ENCODE measurements at places on chromosomes 4 and X.

DNA sequence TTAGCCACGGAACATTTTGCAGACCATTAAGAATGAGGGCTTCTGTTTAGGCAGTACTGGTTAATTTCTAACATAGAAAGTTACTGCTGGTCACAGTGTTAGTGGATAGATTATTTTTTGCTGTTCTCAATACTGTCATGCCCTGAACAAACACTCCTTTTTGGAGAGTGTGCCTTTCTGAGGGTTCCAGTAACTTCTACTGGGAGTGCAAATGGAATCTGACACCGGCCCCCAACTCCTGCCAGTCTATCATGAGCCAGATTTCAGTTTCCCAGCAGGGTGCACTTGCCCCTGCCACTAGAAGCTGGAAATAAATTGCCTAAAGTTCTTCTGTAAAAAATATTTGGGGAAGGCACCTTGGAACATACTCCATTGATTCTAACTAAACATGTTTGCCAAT lies 224.4 kb upstream of the GPC4 start:
- DNase-seq, result no peak

- DNase-seq, result no peak
These were observed 13.9 kb downstream of the ALB start for GRCh38 chr4:73417973-73418372.

DNA sequence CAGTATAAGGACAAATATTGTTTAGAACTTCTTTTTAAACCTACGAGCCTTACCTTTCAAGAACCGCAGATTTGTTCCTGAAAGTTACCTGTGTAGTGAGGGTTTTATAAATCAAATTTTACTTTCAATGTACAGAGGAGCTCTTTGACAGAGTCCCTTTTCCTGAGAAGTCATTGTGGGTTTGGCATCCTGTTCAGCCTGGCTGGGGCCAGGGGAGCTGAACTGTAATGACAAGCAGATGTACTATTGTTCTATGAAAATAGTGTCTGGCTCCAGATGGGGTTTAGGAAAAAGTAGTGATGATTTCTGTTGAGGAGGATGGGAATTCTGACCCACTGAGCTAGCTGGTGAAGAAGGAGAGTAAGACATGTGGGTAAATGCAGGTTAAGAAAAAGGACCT lies 196.2 kb upstream of the PGRMC2 start:
- DNase-seq, result no peak

DNA sequence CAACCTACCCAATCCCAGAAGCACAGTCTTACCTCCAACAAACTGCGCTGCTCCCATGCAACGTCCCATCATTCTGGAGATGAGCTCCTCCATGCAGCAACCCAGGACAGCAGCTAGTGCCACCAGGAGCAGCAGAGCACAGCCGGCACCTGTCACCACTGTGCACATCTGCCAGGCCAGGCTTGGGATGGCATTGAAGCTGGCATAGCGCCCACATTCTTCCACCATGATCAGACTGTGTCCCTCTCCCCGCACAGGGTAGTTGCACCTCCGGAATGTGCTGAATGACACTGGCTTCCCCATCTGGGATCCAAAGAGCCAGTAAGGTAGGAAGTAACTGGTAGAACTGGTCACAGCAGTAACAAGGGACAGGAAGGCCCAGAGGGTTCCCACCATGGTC lies 8.8 kb downstream of the LHFPL1 start:
- DNase-seq, result no peak

- no peak for DNase-seq
These were observed 138.8 kb downstream of the GABRG1 start for GRCh38 chr4:45985038-45985437.

GRCh38 chr4:2914256-2915126 lies 48.7 kb downstream of the NOP14 start:
- DNase-seq, result no peak

DNA sequence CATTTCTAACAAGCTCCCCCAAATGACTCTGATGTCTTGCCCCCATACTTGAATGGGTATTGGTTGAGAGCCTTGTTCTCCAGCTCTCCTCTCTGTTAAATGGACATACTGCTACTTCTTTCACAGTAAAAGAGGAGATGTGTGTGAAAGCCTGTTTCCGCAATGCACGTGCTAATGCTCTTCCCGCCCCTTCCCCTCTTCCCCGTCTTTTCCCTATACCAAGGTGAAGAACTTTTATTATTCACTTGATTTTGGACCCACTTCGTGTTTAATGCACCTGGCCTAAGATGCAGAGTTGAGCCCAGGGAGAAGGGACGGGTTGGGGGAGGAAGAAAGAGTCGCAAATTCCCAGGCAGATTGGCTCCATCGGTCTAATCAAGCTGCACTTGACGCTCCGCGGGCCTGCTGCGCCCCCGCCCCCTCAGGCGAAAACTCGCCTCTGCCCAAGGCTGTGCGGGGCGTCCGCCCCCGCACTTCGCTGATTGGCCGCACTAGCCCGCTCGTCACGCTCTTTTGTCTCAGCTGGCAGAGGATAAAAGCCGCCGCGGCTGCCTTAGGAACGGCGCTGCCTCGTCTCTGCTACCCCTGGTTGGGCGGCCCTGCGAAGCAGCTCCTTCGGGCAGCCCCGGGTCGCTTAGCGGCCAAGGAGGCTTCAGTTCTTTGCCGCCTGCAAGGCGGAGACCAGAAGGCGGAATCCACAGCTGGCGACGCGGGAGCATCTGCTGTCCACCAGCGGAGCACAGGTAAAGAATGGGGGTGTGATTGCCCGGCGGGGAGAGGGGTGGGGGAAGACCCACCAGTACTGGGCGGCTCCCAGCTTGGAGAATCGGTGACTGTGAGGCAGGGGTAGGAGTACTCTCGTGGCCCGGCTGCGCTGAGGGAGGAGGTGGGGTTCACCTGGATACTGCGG lies at the start of gene ZCCHC12:
ZCCHC12 (plus strand) TSS at position 562 of the 910 bp plus-strand sequence. CDS start 1,421 bp downstream, outside the sequence.
- peak; percentile 15 for DNase-seq

GRCh38 chr4:70979445-70980008 lies 13.9 kb upstream of the DCK start:
- no peak for DNase-seq

GRCh38 chr4:129622566-129622965 lies 526.6 kb downstream of the C4orf33 start:
- DNase-seq, result no peak

GRCh38 chrX:22534643-22535042 lies 261.9 kb downstream of the CBLL2 start:
- DNase-seq, result no peak

- DNase-seq, result no peak
These were observed 1060.1 kb downstream of the ADGRL3 start for GRCh38 chr4:62260254-62260653.

DNA sequence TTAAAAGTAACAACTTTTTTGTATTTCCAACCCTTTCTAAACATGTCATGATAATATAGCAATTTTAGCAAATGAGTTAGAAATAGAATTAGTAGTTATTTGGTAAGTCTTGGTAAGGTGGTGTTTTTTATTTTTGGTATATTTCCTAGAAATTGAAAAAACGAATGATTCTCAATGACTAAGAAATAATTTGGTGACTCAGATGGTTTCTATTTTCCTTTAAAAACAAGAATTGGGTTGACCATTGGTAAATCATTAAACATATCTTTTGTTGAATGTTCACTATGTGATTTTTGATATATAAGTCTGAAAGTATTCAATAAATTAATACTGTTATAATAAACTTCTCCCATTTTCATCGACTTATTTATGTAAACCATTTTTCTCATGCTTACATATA lies 206.2 kb upstream of the BANK1 start:
- no peak for DNase-seq

GRCh38 chr4:92060333-92060732 lies 243.4 kb upstream of the GRID2 start:
- DNase-seq, result no peak

GRCh38 chr4:104451573-104451972 lies 43.1 kb downstream of the CXXC4 start:
- no peak for DNase-seq

GRCh38 chr4:14176613-14177012 lies 549.1 kb upstream of the BOD1L1 start:
- DNase-seq, result no peak

GRCh38 chrX:66130469-66130868 lies 33.6 kb upstream of the HEPH start:
- no peak for DNase-seq

DNA sequence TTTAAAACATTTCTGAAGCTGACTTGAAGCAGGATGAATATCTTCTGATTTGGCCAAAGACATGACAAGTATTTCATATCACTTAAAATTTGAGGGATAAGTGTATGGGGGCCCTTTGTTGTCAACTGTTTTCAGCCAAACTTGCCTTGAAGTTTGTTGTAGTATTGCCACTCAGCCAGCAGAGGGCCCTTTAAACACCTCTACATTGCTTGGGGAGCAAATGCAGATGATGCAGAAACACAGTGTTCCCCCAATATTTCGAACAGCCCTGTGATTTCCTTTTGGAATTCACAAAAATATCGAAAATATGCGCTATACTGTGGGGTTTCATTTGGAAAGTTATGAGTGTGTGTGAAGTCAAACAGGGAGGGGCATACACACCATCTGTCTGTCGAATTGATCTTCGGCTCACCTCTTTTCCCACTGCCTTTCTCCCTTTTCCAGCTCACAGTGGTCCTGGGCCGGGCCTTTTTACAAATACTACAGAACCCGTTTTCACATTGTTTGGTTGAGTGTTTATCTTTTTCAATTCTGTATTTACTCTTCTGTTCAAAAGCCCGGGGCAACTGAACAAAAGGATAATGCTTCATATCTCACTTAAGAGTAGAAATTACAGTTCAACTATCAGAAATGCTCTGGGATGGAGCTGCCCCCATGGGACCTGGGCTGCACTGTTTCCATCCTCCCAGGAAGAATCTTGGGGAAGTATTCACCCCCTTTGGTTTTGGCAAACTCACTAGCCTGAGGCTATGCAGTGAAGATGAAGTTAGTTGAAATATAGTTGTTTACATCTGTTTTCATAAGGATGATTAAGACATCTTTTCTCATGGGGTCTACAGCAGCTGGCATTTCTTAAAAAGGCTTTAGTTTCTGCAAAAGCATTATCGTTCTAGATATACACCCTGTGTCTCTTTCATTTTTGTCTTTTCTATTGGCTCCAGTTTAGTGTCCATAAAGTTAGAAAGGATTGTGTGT lies 137.6 kb downstream of the EGF start:
- peak; percentile 20 for DNase-seq

DNA sequence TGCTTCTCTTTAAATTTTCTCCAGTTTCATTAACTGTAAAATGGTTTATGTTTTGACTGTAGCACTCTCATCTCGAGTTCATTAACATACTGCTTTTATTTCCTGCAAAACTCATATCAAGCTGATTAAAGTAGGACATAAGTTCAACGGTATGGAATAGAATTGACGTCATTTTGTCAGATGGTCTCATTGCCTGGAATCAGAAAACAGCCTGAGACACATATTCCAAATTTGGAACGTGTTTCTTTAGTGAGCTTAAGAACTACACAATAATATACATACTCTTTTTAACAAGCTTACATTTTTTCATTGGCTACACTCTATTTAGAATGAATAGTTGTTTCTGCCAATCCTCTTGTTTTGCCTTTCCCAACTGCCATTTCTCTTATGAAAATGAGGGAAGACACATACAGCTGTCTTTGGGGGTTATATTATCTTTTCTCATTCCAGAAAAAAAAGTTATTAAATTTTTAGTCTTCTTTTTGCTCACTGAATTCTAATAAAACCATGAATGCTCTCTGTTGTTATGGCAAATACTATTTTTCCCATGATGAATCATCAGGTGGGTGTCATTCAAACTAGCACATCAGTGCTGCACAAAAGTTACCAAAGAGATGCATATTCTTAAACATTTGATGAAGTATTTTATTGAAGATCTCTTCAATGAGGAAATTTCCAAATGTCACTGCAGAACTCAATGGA lies 162.8 kb downstream of the GABRB1 start:
- DNase-seq, result no peak

DNA sequence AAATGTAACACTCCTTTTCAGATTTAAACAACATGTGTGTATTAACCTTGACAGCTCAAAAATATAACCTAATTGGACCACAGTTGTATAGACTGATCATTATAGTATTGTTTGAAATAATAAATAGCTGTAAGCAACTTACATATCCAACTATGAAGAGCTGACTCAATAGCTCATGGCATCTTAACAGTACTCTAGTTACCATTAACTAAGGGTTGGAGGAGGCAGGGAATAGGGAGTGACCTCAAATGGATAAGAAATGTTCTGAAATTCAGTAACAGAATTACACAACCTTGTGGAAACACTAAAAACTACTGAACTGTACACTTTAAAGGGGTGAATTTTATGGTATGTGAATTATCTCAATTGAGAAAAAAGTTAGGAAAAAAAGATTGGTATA lies 136.5 kb upstream of the CPEB2 start:
- no peak for DNase-seq

GRCh38 chr4:122700178-122700725 lies 32.3 kb upstream of the BBS12 start:
- no peak for DNase-seq

DNA sequence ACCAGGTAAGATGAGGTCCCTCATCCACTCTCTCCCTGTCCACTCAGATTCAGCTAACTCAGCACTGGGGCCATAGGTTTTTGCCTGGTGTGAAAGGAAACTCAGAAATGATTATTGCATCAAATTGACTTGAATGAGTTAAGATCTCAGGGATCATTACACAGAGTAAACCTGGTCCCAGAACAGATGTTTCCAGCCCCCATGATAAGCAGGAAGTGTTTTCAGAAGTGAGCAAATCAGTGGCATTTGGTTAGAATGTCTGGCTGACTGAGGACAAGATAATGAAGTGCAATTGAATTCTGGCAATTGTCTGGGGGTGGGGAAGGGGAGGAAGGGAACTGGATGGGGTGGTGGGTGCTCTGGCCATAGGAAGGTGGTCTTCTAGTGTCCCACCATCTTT lies 108.0 kb downstream of the CHIC2 start:
- DNase-seq, result no peak

DNA sequence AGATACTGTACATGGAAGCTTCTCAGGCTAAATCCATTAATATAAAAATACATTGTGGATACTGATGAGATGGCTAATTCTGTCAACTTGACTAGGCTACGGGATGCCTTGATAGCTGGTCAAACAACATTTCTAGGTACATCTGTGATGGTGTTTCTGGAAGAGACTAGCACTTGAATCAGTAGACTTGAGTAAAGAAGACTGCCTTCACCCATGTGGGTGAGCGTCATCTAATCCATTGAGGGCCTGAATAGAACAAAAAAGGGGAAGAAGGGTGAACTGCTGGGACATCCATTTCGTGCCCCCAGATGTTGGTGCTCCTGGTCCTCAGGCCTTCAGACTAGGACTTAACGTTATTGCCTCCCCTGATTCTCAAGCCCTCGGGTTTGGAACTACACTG lies 3.7 kb upstream of the SRP72 start:
- no peak for DNase-seq

GRCh38 chrX:69493766-69494165 lies 10.4 kb upstream of the NALF2 start:
- DNase-seq, result no peak

- DNase-seq, result no peak
These were observed 51.5 kb downstream of the SLC9A7 start for GRCh38 chrX:46707274-46707965.

- no peak for DNase-seq
These were observed 731.9 kb upstream of the PCDH10 start for GRCh38 chr4:132417220-132417619.

- DNase-seq, result no peak
These were observed 153.9 kb upstream of the TENM3 start for GRCh38 chr4:182089326-182089725.

- no peak for DNase-seq
These were observed 58.9 kb downstream of the PLAC1 start for GRCh38 chrX:134599184-134599914.
